RCC 7860 (cell line): ENCODE measurements at places on chromosomes 3 and 15.

DNA sequence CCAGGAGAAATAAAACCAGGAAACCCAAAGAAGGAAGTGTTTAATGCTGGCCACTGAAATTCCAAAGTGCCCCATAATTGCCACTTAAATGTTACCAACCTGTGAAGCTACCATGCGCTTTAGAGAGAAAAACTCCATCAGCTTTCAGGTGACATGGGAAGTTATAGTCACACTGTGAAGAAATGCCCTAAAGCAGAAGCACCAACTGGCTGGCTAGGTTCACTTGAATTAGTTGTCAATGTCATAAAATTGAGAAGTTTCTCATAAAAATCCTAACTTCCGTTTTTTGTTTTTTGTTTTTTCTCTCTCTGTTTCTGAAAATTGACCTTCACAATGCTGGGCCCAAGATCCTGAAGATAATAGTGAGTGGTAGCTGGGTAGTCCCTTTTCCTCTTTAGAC, 167.9 kb upstream of the CTNNB1 start:
- no peak for DNase-seq

GRCh38 chr3:39849992-39850715, 40.7 kb downstream of the MYRIP start:
- no peak for DNase-seq

DNA sequence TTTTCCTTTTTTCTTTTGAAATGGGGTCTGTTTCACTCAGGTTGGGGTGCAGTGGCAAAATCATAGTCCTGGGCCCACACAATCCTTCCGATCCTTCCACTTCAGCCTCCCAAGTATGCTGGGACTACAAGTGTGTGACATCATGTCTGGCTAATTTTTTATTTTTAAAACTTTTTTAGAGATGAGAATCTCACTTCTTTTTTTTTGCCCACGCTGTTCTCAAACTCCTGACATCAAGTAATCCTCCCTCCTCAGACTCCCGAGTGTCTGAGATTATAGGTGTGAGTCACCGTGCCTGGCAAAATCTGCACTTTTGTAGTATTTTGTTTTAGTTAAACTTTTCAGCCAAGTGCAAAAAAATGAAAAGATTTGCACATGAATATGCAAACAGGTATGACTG, 171.0 kb downstream of the FNDC3B start:
- DNase-seq: no peak

- DNase-seq: no peak
These were observed 12.6 kb downstream of the PLCL2 start for GRCh38 chr3:16897254-16897926.

DNA sequence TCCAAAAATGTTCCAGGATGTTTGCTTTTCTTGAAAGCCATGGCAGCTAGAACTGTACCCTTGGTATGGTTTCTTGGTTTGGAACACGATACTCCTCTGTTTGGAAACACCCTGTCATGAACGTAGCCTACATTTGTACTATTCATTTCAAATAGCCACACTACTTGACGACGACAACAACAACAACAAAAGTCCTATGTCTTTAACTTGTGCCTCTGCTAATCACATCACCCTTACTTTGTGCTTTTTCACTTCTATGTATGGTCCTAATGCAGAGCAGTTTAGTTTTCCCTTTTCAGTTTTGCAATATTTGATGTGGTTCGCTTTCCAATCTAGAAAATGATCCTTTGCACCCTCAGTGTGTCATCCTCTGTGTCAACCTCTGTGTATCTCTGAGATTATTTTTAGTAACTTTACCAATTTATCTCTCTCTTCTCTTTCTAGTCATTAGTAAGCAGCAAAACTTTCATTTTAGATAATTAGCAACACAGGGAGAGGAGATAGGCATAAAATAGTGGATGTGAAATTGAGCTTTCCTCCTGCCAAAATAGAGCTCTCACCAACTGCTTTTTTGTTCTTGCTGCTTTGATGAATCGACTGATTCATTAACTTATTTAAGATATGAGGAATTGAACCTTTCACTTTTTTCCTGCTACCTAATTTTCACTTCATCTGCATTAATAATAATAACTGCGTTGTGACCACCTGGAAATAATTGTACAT, 44.1 kb upstream of the TP63 start:
- no peak for DNase-seq

DNA sequence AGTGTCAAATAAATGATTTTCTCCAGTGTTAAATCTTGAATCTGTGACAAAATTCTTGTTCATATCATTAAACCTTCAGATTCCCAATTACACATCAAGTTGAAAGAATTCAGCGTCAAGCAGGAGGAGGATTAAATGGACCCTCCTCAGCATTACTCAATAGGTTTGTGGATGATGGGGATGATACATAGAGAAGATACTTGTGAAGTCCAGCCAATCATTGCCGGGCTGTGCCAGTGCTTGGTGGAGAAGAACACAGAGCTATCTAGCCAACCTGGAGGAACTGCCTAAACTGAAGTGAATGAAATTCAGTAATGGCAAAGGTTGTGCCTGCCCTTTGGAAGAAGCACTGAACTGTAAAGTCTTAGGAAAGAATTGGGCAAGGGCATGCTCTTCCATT, 47.0 kb upstream of the PRICKLE2 start:
- no peak for DNase-seq

DNA sequence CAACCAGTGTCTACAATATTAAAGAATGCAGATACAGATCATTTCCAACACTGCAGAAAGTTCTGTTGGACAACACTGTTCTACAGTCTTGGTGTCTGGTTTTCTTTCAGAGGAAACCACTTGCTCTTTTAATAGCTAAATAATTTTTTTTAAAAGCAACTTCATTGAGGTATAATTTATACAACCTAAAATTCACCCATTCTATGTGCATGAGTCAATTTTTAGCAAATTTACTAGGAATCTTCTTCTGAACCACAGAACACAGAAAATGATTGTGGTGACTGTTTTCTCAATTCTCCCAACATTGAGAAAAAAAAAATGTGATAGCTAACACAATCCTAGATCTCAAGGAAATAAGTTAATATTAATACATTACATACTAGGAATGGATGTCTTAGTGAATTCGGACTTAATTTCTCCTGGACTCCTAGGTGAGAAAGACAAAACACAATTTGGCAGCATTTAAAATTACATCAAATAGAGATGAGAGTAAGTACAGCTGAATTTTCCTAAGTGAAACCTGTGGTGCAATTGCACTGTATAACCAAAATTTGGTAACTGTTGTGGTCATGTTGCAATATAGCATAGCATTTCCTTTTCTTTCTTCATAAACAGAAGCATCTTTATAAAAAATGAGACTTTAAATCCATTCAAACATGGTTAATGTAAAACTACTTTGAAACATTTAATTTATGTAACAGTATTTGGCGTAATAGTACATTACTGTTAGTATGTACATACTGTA, 15.3 kb upstream of the PLCL2 start:
- DNase-seq: no peak

- DNase-seq: no peak
These were observed 29.3 kb downstream of the ZNF710 start for GRCh38 chr15:90030376-90030775.

- DNase-seq: no peak
These were observed 91.7 kb upstream of the NAALADL2 start for GRCh38 chr3:174767406-174767805.

DNA sequence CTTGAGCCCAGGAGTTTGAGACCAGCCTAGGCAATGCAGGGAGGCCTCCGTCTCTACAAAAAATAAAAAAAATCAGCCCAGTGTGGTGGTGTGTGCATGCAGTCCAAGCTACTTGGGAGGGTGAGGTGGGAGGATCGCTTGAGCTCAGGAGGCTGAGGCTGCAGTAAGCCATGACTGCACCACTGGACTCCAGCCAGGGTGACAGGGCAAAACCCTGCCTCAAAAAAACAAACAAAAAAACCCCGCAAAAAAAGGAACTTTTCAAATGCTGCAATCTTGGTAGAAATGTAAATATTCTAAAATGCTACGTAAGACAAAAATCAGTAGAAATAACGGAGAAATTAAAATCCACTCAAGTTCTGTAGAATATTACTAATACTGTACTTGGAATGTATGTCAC, 108.1 kb upstream of the MELTF start:
- no peak for DNase-seq

- DNase-seq: no peak
These were observed 11.6 kb downstream of the ANKRD34C start for GRCh38 chr15:79294075-79294474.

DNA sequence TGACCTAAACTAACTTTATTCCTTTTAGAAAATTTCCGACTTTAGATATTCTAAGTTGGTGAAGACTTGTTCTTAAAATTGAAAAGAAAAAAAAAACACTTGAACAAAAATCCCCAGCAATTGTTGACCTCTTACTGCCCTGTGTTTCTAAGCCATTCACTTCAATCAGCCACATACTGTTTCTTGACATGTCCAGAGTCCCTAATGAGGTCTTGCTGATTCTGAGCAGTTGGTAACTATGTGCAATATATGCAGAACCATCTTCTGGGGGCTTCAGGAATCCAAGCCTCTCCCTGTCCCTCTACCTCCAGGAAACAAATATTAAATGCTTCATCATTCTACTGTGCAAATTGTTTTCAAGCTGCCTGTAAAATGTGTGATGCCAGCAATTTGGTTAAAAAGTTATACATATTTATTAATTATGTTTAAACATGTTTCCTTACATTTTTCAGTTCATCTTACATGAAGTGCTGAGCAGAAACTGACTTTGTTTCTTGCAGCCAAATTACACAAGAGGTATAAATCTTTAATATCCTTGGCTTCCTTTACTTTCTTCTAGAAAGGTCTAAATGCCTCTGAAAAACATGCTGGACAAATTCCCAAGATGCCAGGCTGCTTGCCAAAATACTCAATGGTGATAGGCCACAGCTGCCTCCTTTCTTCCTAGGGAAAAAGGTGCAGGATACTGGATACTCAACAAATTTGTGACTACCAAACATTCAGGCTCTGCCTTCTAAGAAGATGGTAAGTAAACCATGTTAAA, 19.8 kb upstream of the GYG1 start:
- no peak for DNase-seq
